ENCODE measurements at places on chromosomes 3 and 15.

GRCh38 chr3:48219543-48219942, 3.8 kb upstream of the CAMP start:
- no peak for DNase-seq

DNA sequence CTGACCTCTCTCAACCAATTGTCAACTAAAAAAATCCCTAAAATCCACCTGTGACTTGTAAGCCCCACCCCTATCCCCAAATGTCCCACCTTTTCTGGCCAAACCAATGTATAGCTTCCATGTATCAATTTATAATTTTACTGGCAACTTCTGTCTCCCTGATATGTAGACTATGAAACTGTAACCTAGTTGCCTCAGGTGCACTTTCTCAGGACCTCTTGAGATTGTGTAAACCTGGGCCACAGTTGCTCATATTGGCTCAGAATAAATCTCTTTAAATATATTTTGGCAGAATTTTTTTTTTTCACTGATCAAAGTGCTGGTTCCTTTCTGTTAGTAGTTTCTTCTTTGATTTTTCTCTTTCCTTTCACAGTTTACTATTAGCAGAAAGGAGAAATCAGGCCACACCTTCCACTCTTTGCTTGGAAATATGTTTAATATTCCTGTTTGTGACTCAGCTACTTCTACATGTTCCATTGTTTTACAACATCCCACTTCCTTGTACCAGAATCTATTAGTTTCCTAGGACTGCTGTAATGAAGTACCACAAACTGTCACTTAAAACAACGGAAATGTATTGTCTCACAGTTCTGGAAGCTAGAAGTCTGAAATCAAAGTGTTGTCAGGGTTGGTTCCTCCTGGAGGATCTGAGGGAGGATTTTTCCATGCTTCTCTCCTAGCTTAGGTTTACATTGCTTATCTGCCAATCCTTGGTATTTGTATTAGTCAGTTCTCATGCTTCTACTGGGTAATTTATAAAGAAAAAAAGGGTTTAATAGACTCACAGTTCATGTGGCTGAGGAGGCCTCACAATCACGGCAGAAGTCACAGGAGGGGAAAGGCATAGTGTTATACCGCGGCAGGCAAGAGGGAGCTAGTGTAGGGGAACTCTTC, 801.2 kb upstream of the ARPP21 start:
- no peak for DNase-seq

DNA sequence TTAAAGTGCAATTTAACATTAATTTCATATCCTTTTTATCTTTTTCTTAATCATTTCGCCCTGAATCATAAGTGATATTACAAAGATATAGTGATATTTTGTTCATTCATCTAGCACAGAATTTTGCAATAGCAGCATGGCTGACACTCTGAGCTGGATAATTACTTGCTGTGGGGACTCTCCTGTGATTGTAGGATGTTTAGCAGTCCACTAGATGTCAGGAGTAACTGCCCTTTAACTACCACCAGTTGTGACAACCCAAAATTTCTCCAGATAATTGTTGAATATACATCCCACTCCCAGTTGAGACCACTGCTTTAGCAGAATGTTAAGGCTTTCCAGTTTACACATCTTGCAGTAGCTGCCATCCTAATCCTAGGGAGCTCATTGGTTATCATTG, 196.8 kb upstream of the MBNL1 start:
- peak; percentile 42 for DNase-seq

DNA sequence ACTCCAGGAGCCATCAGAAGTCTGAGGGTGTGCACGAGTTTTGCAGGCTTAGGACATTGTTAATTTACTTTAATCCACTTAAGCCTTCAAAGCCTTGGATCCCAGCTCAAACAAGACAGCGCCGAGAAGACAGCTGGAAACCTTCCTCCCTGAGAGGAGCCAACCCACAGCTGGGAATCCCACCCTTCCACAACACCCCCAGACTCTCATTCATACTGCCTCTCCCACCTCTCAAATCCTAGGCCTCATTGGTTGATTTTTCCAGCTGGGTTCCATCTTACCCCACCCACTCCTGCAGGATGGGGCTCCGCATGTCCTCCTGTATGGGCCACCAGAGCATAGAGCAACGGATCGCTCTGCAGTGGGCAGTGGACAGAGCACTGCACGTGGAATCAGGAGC, 80.4 kb downstream of the SEMA5B start:
- DNase-seq: no peak

DNA sequence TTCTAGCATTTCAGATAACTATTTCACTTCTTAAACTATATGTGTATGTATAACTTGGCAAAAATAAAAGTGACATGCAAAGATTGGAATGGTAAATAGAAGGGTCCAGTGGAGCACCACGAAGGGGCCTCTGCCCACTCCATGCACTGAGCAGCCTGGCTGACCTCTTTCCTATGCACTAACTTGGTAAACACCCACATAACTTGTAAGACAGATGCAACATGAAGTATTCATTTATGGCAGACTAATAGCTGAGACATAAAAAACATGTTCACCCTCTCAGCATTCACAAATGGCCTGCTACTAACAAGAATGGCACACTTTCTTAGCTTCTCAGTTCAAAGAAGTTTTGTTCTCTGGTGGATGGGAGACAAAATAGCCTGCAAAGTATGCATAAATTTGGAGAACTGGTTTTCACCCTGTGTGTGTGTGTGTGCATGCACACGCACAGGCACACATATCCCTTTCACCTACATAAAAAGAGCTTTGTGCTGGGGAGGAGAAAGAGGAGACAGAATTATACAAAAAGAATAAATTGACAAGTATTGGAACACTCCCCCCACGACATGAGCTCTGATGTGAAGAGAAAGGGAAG, 26.5 kb upstream of the RYK start:
- no peak for DNase-seq

GRCh38 chr3:45665101-45665572, 24.1 kb upstream of the SACM1L start:
- DNase-seq: peak; percentile 39

GRCh38 chr15:50907601-50908208, 778 bp upstream of the AP4E1 start:
- peak; percentile 56 for DNase-seq

DNA sequence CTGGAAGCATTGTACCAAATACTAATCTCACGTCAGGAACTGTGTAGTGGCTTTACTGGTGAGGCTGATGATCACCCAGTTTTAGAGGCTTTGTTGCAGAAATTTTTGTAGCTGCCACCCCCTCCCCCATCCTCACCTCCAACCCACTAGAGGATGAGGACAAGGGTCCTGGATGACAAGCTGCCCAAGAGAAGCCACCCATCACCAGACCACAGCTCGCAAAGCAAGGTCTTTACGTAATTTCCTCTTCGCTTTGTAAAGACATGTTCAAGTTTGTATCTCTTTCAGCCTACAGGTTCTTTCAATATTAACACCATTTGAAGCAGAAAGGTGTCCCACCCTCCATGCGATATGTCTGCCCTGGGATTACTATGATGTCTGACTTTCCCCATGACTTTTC, 74.2 kb downstream of the LDHAL6B start:
- no peak for DNase-seq

DNA sequence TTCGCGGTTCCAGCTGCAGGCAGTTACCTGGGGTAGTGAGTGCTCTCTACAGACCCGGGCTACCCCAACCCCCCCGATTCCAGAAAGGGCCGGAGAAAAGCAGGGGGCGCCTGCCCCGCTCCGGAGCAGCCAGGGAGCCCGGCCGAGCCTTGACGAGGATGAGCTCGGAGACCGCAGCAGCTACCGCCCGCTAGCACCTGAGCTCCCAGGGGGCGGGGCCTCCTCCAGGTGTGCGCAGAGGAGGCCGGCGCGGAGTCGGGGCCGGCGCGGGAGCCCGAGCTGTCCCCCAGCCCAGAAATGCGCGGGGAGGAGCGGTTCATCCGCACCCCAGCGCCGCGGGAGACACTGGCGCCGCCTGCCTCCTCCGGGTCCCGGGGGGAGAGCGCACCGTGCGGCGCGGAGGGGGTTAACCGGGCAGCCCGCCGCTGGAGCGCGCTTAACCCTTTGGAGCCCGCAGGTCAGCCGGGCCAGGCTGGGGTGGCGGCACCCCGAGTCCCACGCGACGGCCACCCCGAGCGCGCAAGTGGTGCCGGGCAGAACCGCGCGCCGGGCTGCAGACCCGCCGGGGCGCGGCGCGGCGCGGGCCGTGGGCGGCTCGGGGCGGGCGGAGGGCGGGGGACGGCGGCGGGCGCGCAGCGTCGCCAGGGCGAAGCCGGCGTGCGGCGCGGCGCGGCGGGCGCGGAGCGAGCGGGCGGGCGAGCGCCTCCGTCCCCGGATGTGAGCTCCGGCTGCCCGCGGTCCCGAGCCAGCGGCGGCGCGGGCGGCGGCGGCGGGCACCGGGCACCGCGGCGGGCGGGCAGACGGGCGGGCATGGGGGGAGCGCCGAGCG, at the start of gene CACNA1D:
Gene CACNA1D, plus strand, starts transcription at position 649 of the 829 bp plus-strand sequence. CDS start 556 bp downstream, outside the sequence.
- DNase-seq: peak; percentile 61

DNA sequence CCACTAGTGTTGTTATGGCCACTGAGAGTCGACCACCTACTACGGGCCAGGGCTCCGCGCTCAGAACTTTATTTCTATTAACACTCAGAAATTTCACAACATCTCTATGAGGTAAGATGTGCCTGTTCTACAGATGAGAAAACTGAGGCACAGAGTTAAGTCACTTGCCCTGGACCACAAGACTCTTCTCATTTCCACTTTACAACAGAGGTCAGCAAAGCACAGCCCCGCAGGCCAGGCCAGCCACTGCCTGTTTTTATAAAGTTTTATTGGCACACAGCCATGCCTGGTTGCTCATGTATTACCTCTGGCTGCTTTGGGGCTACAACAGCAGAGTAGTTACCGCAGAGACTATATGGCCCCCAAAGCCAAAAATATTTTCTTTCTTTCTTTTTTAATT, 503.6 kb downstream of the SHQ1 start:
- DNase-seq: no peak

All from MM.1S (cell line).